Endothelial cell (in vitro differentiated cells): ENCODE measurements at places on chromosomes 7 and 10.
A peak's percentile ranks its signal among the peaks of the same experiment; 100 is the strongest.

- peaks cover 2% of the 10 kb centered on the region for H3K4me1 ChIP-seq
- no peak for DNase-seq
- H3K27me3 ChIP-seq = peaks cover 6% of the 10 kb centered on the region
- no peak overlapping the region for H3K4me3 ChIP-seq
Observed at GRCh38 chr10:24574578-24575155, 149.0 kb downstream of the ARHGAP21 start.

- H3K27me3 ChIP-seq = peaks cover 2% of the 10 kb centered on the region
- peaks cover 6% of the 10 kb centered on the region for H3K36me3 ChIP-seq
- peaks cover 9% of the 10 kb centered on the region for H3K4me1 ChIP-seq
- H3K27ac ChIP-seq = peak overlapping the region; percentile 61
- H3K4me3 ChIP-seq = peak overlapping the region; percentile 86
Observed at GRCh38 chr10:116669832-116670644, 49.3 kb downstream of the PNLIPRP2 start.

GRCh38 chr7:88599528-88599927, 160.0 kb upstream of the ZNF804B start:
- H3K4me1 ChIP-seq = no peaks in the 10 kb centered on the region
- H3K27me3 ChIP-seq = peaks cover 2% of the 10 kb centered on the region
- no peak overlapping the region for H3K27ac ChIP-seq
- DNase-seq = no peak

GRCh38 chr10:102152545-102152890, 329 bp downstream of the NOLC1 start:
- H3K27me3 ChIP-seq = peaks cover 8% of the 10 kb centered on the region
- H3K4me1 ChIP-seq = peaks cover 15% of the 10 kb centered on the region
- H3K36me3 ChIP-seq = peaks cover 24% of the 10 kb centered on the region
- H3K27ac ChIP-seq = peak overlapping the region; percentile 74
- no peak for DNase-seq
- H3K4me3 ChIP-seq = peak overlapping the region; percentile 90

GRCh38 chr10:43408331-43408709, 666 bp downstream of the HNRNPF start:
- peak overlapping the region; percentile 99 for H3K27ac ChIP-seq
- H3K27me3 ChIP-seq = peaks cover 16% of the 10 kb centered on the region
- H3K36me3 ChIP-seq = no peaks in the 10 kb centered on the region
- H3K4me3 ChIP-seq = peak overlapping the region; percentile 97
- H3K4me1 ChIP-seq = peaks cover 21% of the 10 kb centered on the region

DNA sequence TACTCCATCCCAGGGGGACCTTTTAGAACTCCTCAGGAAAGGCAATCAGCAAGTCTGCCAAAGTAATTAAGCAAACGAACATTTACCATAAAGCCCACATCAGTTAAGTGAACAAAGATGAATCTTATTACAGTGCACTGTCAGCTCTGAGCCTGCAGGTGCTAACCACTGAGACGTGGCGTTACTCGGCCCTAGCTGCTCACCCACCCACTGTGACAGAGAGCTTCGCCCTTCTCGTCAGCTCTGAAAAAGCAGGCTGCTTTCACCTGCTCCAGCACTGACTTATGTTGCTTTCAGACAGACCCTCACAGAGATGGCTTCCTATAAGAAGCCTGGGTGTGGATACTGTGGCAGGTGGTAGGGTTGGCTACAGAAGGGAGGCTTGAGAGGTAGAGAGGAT, 57.7 kb upstream of the KCNIP2 start:
- H3K4me1 ChIP-seq = peaks cover 42% of the 10 kb centered on the region
- no peak overlapping the region for H3K27ac ChIP-seq
- no peaks in the 10 kb centered on the region for H3K27me3 ChIP-seq
- H3K4me3 ChIP-seq = no peak overlapping the region
